ENCODE measurements at places on chromosomes 13 and 19. TPM values are rescaled to one million over a fixed set of nuclear protein-coding genes. Genes with fewer than 3 reads are reported as not detected.

DNA sequence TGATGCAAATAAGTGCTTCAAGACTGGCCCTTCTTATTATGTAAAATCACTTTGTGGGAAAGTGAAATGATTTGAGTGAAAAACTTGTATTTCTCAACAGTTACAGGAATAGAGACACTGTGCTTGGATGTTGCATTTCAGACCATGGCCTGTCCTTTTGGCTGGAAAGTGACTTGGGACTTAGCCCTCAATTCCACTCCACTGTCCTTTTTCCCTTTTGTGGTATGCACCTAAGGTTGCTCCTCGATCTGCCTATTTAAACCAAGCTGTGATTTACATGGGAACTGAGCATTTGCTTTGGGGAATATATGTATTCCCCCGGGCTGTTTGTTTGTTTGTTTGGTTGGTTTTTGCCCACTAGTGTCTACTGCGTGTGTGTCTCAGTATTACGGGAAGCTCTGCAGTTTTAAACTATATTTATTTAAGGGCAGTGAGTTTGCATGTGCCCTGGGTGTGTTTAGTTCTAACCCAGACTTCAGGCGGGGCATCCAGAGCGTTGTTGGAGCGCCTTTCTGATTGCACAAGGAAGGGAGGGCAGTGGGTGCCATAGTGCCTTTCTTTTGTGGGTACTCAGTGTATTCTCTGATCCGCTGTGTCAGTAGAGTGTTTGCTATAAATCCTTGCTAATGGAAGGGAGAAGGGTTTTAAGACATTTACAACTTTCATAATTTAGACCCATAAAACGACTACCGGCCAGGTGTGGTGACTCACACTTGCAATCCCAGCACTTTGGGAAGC lies 18.2 kb upstream of the RNF113B start:
- no peak for DNase-seq
- peaks cover 14% of the 10 kb centered on the region for H3K4me1 ChIP-seq
- no peaks in the 10 kb centered on the region for H3K27me3 ChIP-seq
- H3K4me3 ChIP-seq: no peak overlapping the region
- H3K27ac ChIP-seq: no peak overlapping the region

- H3K4me1 ChIP-seq: peaks cover 5% of the 10 kb centered on the region
- no peaks in the 10 kb centered on the region for H3K27me3 ChIP-seq
- H3K4me3 ChIP-seq: no peak overlapping the region
Observed at GRCh38 chr13:113058988-113059850, 46.4 kb upstream of the F7 start.

GRCh38 chr13:79237981-79238380 lies 168.1 kb downstream of the RBM26 start:
- no peaks in the 10 kb centered on the region for H3K36me3 ChIP-seq
- H3K27ac ChIP-seq: no peak overlapping the region
- H3K4me1 ChIP-seq: no peaks in the 10 kb centered on the region
- H3K27me3 ChIP-seq: no peaks in the 10 kb centered on the region
- H3K4me3 ChIP-seq: no peak overlapping the region

- H3K27ac ChIP-seq: no peak overlapping the region
- peaks cover 10% of the 10 kb centered on the region for H3K27me3 ChIP-seq
- H3K4me3 ChIP-seq: no peak overlapping the region
- no peak for DNase-seq
- no peaks in the 10 kb centered on the region for H3K4me1 ChIP-seq
Observed at GRCh38 chr13:27523346-27524073, 73.1 kb upstream of the MTIF3 start.

- H3K27ac ChIP-seq: no peak overlapping the region
- DNase-seq: no peak
- H3K4me1 ChIP-seq: no peaks in the 10 kb centered on the region
Observed at GRCh38 chr13:70864731-70865130, 756.5 kb upstream of the KLHL1 start.

DNA sequence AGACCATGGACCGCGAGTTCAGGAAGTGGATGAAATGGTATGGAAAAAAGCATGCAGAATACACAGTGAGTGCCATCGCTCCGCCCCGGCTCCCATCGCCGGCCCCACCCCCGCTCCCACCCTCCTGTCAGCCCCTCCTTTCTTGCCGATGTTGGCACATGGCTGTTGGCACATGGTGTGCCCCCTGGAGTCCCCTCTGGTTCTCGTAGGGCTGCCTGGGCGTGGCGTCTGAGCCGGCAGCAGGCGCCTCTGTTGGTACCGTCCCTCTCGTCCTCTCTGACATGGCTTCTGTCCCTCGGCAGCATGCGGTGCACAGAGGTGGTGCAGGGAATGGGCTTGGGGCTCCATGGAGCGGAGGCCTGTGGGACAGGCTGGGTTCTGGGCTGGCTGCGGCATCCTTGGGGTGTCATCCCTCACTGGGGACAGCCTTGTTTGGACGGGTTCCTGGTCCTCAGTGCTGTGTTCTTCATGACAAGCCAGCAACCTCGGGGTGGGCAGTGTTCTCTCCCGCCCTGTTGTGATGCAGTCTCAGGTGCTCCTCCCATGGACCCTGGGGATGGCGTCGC lies 30.9 kb downstream of the DOT1L start:
- no peak overlapping the region for H3K4me3 ChIP-seq
- peaks cover 6% of the 10 kb centered on the region for H3K4me1 ChIP-seq
- no peak for DNase-seq
- H3K27me3 ChIP-seq: no peaks in the 10 kb centered on the region
- H3K27ac ChIP-seq: no peak overlapping the region
- H3K36me3 ChIP-seq: no peaks in the 10 kb centered on the region

GRCh38 chr19:17505223-17505622 lies 6.2 kb upstream of the PGLS start:
- no peaks in the 10 kb centered on the region for H3K36me3 ChIP-seq
- no peak overlapping the region for H3K4me3 ChIP-seq
- H3K27me3 ChIP-seq: no peaks in the 10 kb centered on the region
- H3K27ac ChIP-seq: no peak overlapping the region

- peak overlapping the region; percentile 78 for H3K27ac ChIP-seq
- DNase-seq: no peak
- peak overlapping the region; percentile 76 for H3K4me3 ChIP-seq
- H3K4me1 ChIP-seq: peaks cover 11% of the 10 kb centered on the region
- H3K27me3 ChIP-seq: no peaks in the 10 kb centered on the region
Observed at GRCh38 chr19:42076380-42076944, 496 bp downstream of the ZNF574 start.

DNA sequence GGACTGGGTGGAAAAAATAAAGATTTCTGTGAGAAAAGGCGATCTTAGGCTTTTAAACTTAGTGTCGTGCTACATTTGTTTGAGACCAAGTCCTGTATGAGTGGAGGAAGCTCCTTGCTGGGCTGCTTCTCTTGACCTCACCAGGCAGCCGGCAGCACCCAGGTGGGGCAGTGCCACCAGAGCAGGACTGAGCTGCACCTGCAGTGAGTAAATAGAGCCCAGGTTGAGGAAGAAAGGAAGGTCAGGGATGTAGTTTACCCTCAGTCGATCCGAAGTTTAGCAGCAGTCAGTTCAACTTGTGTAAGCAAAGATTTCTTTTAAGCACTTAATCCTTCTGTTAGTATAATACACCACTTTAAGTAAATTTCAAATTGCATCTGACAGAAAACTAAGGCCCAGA lies 13.6 kb downstream of the HNRNPM start:
- no peak for DNase-seq
- no peaks in the 10 kb centered on the region for H3K27me3 ChIP-seq
- peaks cover 30% of the 10 kb centered on the region for H3K4me1 ChIP-seq
- no peak overlapping the region for H3K4me3 ChIP-seq
- peaks cover 15% of the 10 kb centered on the region for H3K36me3 ChIP-seq

GRCh38 chr13:77300176-77301037 lies 26.5 kb downstream of the MYCBP2 start:
- no peak overlapping the region for H3K4me3 ChIP-seq
- peaks cover 4% of the 10 kb centered on the region for H3K36me3 ChIP-seq
- H3K27me3 ChIP-seq: no peaks in the 10 kb centered on the region
- no peaks in the 10 kb centered on the region for H3K4me1 ChIP-seq

DNA sequence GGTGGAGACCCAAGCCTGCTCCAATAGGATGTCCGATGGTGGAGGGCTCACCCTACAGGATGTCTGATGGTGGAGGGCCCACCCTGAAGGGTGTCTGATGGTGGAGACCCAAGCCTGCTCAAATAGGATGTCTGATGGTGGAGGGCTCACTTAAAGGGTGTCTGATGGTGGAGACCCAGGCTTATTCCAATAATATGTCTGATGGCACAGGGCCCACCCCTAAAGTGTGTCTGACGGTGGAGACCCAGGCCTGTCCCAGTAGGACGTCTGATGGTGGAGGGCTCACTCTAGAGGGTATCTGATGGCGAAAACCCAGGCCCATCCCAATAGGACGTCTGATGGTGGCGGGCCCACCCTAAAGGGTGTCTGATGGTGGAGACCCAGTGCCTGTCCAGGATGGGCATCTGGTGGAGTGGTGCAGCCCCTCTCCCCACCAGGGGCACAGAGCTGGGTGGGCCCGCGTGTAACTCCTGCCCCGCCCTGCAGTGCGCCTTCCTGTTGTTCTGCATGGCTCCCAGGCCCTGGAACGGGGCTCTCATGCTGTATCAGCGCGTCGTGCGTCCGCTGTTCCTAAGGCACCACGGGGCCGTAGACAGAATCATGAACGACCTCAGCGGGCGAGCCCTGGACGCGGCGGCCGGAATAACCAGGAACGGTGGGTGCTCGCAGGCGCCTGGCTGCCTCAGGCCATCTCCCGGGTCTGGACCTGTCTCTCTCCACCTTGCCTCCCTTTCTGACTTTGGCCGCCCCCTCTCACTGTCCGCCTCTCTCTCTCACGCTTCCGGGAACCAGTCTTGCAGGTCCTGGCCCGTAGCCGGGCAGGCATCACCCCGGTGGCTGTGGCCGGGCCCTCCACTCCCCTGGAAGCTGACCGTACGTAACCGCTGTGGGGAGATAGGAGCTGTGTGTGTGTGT lies 5.1 kb downstream of the REEP6 start:
- H3K27ac ChIP-seq: no peak overlapping the region
- H3K4me1 ChIP-seq: peaks cover 8% of the 10 kb centered on the region
- no peaks in the 10 kb centered on the region for H3K36me3 ChIP-seq
- no peak overlapping the region for H3K4me3 ChIP-seq
- DNase-seq: no peak
- H3K27me3 ChIP-seq: peaks cover 35% of the 10 kb centered on the region

DNA sequence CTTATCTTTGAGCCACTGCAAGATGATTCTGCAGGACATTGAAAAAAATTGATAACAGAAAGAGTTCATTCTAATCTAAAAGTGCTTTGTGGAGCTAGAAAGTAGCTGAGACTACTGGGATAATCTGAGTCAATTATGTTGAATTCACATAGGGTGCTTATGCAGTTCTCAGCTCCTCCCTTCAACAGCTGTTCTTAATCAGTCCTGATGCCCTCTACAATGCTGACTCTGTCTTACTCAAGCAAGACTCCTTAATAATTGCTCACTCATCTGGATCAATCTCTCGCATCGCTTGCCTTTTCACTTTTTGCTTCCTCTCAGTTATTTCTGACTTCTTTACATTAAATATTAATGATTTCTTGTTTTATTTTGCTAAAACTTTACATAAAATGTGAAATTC lies 182.1 kb downstream of the PCDH17 start:
- DNase-seq: peak; percentile 65
- peaks cover 13% of the 10 kb centered on the region for H3K4me1 ChIP-seq
- H3K36me3 ChIP-seq: peaks cover 5% of the 10 kb centered on the region
- no peaks in the 10 kb centered on the region for H3K27me3 ChIP-seq

DNA sequence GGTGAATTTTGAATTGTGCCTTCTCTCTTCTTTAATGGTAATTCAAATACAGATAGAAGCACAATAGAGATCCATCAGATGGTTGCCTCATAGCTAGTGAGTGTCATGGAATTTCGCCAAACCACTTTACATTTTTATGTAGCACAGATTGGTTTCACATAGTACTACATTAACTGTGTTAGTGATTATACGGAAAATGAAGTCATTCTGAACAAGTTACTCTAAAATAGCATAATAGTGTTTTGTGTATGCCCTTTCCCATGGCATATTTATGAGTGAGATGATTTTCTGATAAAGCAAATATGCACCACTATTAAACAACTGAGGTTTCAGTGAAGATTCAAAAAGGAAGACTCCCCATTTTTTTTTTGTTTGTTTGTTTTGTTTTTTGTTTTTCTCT lies 1623.5 kb downstream of the PCDH9 start:
- H3K4me1 ChIP-seq: no peaks in the 10 kb centered on the region
- DNase-seq: no peak
- H3K36me3 ChIP-seq: no peaks in the 10 kb centered on the region
- no peaks in the 10 kb centered on the region for H3K27me3 ChIP-seq
- no peak overlapping the region for H3K27ac ChIP-seq

FCAR gene
- not detected for total RNA-seq

EDNRB gene
- 2.2 TPM for total RNA-seq

MBD3L2B gene
- not detected for total RNA-seq

GARIN5B gene
- not detected for total RNA-seq

DLEU7 gene
- total RNA-seq: not detected

C19orf81 gene
- 6.0 TPM for total RNA-seq
